Fibroblast of gingiva (primary cell): ENCODE measurements at places on chromosomes 6 and 20.
A peak's percentile ranks its signal among the peaks of the same experiment; 100 is the strongest.

DNA sequence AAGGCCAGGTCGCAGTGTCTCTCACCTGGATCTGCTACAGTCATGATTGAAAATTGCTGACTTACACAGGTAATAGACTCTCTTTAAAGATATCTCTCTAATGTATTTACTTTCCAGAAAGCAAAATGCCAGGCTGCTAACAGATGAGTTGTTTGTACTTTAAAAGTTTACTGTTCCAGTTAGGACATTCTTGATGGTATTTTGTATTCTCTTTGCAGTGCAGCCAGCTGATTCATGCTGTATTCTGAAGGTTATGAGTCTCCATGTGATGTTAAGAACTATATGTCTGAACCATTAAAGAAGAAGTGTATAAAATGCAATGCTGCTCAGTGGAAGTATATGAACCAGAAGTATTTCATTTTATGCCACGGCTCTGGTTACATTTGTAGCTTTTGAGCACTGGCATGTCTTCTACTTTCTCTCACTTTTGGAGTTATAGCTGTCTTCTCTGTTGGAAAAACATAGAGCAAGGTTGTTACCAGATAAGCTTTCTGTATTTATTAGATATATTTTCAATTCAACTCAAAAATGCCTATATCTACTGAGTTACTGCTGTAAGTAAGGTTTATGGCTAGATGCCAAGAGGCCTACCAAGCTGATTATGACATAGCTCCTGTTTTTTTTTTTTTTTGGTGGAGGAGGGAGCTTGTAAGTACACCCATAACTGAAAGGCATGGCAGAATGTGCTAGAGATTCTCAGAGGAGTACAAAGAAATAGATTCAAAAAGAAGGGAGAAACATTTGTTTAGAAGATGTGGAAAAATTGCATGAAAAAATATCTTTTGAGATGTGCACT is 130.5 kb upstream of the MAN1A1 start:
- DNase-seq: peak; percentile 63

DNA sequence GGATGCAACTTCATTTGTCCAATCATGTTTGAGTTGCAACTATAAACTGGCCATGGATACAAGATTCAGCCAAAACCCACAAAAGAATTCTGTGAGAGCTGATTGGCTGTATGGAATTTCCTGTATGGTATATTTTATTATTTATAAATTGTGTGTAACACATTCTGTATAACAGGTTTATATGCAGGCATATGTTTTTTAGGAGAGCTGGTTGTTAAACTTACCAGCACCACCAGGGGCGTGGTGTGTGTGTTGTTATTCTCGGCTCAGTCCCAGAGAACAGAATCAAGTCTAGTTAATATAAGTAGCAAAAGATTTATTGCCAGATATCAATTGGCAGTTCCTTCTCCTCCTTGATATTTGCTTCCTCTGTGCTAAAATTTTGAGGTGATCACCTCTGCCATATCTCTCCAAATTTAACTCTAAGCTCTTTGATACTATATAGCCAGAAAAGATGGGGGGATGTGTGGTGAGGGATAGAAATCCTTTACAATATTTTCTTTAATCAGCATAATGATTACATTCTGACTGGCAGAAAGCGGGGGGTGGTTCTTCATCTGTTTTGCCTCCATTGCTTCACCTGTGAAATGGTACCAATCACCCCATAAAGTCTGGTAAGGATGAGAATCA is 22.9 kb downstream of the CNBD2 start:
- DNase-seq: peak; percentile 16

DNA sequence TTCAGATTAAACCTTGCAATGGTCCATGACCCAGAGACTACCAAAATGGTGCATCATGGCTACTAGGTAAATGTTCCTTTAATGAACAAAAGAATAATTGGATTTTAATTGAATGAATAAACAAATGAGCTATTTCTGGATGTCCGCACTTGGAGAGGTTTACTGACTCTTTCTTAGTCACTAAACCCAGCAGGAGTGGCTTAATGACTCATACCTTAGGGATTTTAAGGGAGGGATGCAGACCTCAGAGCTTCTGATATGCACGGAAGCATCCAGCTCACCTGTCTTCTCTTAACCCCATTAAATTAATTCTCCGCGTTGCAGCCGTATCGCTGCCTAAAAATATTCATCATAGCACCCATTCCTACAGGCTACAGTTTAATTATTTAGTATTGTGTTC is 970.0 kb upstream of the SLC35B3 start:
- DNase-seq: peak; percentile 5

- no peak for DNase-seq
Measured at GRCh38 chr20:34403063-34403827, 40.2 kb downstream of the ITCH start.

- DNase-seq: no peak
Measured at GRCh38 chr6:27863962-27864905, 48.0 kb downstream of the OR2B2 start.

DNA sequence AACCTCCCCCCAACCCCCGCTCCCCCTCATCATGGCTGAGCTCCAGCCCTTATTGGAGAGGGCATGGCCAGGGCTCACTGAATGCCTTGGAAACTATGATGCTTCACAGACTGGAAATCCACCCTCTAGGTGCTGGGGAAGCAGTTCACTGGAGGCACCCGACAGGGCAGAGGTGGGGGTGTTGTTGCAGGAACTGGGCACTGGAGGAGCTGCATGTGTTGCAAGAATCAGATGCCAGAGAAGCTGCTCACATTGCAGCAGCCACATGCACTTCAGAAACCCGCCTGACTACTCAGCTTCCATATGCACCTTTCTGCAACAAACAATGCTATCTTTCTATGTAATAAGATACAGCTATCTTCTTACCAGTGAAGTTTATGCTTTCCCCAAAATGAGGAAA is 7.9 kb upstream of the TBPL1 start:
- peak; percentile 38 for DNase-seq

DNA sequence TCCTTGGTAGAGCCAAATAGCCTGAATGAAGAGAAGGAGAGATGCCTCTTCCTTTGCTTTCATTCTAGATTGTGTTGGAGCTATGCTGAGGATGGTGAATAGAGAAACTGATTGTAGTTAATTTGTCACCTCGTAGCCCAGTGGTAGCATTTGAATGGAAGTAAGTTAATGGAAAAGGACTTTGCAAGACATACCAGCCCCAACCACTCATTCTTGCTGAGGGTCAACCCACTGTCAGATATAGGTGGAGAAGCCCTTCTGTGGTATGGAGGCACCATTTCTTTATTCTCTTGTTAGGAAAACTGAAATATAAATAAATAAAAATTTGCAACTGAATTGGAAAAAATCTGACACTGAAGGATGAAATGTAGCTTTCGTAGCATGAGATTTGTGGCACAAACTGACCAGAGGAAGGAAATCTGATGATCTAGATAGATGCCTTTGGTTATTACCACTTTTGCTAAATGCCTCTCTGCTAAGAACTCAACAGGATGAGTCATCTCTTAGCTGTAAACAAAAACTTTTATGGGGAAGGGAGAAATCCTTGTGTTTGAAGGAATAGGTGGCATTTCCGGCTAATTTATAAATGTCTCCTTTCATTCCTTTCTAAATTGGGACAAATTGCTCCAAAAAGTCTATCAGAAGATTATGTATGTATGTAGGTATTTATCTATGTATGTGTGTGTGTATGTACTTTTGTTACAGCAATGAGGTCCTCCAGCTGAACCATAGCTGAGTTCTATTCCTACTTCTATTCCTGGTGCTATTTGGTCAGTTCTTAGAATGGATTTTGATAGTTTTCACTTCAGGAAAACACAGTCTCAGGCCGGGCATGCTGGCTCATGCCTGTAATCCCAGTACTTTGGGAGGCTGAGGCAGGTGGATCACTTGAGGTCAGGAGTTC is 76.5 kb upstream of the SUPT3H start:
- DNase-seq: peak; percentile 74

DNA sequence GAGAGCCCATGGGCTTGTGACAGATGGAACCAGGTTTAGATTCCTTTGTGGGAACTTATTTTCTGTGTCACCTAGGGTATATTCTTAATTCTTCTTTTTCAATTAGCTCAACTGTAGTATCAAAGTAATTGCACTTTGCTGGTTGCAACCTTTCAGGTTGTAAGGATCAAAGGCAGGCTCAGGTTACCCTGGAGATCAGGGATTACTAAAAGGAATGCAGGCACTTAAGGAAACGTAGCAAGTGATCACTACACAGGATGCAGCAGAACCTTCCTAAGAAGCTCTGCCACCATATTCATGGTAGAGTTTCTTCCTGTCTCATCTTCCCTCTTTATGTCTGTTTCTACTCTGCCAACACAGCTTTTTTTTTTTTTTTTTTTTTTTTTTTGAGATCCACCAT is 133.2 kb upstream of the JAG1 start:
- DNase-seq: no peak

GRCh38 chr6:142855893-142856623 is 88.9 kb downstream of the HIVEP2 start:
- no peak for DNase-seq

DNA sequence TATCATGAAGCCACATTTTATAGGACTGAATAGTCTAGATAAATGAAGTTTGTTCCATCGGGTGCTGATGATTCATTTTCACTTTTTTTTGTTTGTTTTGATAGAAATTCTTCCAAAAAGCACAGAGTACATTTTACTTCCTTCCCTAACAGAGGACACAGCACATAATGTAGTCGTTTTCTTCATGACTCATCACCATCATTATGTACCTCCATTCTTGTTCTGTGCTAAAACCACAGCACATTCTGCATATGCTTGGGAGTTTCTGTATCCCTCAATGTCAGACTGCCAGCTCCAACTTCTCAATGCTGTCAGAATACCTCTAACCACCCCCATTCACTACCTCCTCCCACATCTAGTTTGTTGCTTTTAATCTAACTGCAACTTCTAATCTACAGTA is 1004.9 kb upstream of the ADGRB3 start:
- peak; percentile 78 for DNase-seq

- DNase-seq: peak; percentile 51
Measured at GRCh38 chr20:4488407-4489339, 233.0 kb upstream of the PRND start.

GRCh38 chr6:55327169-55327568 is at the start of gene GFRAL:
TSS of gene GFRAL (plus strand) at chr6:55327469. CDS start at chr6:55327555, 86 bp downstream.
- no peak for DNase-seq

DNA sequence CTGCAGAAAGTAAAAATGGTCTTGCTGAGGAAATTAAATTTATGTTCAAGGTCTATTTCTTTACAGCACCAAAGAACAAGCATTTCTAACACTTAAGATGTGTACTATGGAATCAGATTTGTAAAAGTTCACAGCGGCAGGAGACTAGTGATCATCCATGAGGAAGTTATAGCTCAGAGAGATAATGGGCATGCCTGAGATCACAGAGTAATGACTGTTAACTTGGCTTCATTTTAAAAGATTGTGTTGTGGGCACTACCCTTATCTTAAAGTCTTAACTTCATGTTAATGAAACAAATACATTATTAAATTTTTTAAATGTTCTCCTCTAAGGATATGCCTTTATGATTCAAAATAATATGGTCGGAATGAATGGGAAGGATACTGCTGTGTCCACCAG is 168.6 kb downstream of the GMPR start:
- no peak for DNase-seq

DNA sequence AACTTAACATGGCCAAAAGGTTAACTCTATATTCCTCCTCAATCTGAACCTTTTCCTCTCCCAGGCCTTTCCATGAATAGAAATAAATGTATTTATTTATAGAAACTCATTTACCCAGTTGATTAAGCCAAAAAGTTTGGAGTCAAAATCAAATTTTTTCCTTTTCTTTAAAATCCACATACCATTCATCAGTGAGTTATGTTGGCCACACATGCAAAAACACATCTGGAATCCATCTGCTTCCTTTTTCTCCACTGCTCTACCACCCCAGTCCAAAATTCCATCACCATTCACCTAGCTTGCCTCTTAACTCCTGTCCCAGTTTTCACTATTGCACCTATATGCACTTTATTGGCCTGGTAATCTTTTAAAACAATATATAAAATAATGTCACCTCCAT is 62.4 kb upstream of the TMEM200A start:
- DNase-seq: peak; percentile 71

GRCh38 chr6:114187563-114187962 is 155.3 kb downstream of the HS3ST5 start:
- DNase-seq: no peak

GRCh38 chr20:51389543-51390264 is 152.8 kb downstream of the NFATC2 start:
- no peak for DNase-seq

GRCh38 chr6:429515-430121 is 38.1 kb downstream of the IRF4 start:
- DNase-seq: no peak

DNA sequence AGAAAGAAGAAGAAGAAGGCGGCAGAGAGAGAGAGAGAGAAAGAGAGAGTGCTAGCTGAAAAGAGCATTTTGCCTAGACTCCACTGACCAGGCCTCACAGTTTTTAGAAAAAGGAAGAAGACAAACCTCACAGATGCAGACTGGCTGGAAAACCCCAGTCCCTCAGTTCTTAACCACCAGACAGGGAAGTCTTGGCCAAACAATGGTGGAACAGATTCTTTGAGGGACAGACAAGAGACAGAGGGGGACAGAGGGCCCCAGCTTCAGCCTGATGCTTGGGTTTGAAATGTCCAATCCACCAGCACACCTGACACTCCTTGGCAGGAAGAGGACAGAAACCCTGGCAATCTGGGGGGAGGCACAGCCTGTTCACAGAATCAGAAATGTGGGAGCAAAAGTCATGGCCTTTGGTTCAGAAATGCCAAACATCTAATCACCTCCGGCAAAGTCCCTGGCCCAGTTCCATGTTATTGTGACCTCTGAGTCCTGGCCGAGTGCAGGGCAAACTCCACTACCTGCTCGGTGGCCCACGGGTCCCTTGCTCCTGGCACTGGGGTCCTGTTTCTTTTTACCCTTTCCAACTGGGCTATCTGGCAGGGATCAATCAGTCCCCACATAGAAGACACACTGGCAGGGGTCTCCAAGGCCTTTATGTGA is 235.2 kb downstream of the LY86 start:
- no peak for DNase-seq

- no peak for DNase-seq
Measured at GRCh38 chr6:410555-411395, 19.2 kb downstream of the IRF4 start.

GRCh38 chr20:33653218-33653899 is 8.8 kb upstream of the C20orf144 start:
- peak; percentile 54 for DNase-seq

DNA sequence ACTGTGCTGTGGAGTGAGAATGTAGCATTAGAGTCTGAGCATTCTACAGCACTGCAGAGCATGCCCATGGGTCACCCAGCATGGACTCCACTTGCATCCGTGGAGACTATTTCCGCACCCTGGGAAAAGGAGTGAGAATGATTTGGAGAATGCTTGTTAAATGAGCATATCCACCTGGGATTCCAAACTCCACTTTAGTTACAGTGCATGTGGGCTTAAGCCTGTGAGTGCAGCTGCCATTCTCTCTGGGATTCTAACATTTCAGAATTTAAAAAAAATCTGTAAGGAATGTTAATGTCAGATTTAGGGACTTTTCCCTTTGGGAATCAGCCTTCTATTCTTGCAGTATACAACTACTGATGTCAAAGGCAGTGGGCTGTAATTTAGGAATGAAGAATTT is 33.4 kb downstream of the KIF25 start:
- no peak for DNase-seq
